ENCODE measurements at places on chromosomes 6 and 20.

GRCh38 chr6:168906391-168906790 is 347.3 kb downstream of the THBS2 start:
- DNase-seq = no peak

DNA sequence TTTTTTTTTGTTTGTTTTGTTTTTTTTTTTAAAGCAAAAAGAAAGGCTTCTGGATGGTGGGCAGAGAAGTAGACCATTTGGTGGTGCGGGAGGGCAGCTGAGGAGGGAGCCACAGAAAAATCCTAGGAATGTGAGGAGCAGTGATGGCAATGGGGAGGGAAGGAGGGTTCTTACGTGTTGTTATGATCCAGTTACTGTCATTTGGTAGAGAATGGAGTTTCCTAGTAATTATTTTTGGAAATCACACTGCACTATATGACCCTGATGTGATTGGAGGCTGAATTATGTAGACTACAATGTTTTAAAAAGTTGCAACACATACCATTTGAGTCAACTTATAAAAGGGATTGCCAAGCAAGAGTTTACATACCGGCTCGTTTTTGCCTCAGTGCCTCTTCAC is 22.1 kb downstream of the ADGRF5 start:
- DNase-seq = no peak

DNA sequence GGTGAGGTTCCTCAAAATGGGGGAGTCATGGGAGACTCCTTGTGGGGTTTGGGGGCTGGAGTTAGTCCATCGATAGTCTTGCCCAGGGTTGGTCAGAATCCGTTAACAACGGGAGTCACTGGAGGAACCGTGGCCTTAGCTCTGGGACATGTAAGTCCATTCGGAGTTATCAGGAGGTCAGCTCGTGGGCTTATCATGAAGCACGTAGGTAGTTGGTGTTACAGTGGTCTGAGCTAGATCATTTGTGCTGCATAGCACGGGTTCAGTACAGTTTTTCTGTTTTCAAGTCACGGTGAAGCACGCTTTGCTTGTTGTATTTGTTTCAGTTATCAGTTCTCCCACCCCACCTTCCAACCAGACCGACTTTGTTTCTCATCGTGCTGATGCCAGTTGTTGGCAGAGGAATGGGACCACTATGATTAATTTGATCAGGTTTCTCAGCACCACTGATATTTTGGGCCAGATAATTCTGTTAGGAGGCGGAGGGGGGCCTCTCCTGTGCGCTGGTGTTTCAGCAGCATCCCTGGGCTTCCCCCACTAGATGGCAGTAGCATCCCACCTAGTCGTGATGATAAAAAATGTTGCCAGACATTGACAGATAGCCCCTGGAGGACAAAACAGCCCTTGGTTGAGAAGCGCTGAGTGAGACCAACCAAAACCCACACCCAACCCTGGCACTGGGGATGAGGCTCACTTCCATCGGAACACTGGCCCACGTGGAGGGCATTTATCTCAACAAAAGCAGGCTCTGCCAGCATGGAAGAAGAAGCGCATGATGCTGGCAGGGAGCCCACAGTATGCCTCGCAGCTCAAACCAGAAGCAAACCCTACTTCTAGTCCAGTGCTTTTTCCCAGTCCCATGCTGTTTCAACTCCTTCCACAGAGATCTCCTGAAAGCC is 2.2 kb upstream of the APMAP start:
- peak; percentile 58 for DNase-seq

GRCh38 chr20:36468149-36469000 is 72.9 kb upstream of the MYL9 start:
- no peak for DNase-seq

GRCh38 chr6:1124885-1125284 is 187.0 kb upstream of the FOXQ1 start:
- no peak for DNase-seq

DNA sequence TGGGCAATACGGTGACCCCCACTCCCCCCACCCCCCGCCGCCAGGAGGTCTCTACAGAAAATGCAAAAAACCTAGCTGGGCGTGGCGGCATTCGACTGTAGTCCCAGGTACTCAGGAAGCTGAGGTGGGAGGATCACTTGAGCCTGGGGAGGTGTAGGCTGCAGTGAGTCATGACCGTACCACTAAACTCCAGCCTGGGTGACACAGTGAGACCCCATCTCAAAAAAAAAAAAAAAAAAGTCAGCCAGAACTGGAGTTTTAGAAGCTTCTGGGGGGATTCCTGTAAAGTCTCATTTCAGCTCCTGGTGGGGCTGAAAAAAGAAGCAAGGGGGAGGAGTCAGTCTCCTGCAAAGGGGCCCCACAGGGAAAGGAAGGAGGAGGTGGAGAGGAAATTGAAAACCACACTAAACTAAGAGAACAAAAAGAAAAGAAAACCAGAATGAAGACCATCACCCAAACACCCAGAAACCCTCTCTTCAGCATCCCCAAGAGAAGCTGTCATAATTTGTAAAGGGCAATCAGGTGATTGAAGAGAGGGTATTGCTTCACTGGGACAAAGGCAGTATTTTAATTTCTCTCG is 50.4 kb downstream of the NOL4L start:
- no peak for DNase-seq

DNA sequence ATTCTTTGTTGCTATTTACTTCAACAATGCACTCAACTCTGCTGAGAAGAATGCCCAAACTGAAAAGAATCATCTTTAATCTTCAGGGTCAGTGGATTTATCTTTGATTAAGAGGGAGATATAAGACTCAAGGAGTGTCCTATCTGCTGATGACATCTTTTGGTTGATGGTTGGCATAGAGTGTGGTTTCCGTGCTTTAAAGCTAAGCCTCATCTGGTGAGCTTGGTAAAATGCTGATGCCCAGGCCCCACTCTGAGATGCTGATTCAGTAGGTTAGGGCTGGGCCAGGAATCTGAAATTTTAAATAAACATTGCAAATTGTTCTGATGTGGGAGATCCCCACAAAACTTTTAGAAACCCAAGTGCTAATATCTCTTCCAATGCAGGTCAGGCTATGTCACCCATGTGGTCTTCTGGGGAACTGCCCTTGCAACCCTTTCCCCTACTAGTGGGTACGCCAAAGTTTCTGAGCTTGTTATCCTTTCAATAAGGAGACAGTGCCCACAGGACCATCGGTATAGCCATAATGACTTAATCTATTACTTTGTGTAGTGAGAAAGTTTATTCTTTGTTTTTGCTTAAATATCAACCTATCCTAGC is 68.5 kb upstream of the ARMH2 start:
- DNase-seq = no peak

- DNase-seq = no peak
These were observed 13.4 kb upstream of the CTNNBL1 start for GRCh38 chr20:37680420-37680819.

DNA sequence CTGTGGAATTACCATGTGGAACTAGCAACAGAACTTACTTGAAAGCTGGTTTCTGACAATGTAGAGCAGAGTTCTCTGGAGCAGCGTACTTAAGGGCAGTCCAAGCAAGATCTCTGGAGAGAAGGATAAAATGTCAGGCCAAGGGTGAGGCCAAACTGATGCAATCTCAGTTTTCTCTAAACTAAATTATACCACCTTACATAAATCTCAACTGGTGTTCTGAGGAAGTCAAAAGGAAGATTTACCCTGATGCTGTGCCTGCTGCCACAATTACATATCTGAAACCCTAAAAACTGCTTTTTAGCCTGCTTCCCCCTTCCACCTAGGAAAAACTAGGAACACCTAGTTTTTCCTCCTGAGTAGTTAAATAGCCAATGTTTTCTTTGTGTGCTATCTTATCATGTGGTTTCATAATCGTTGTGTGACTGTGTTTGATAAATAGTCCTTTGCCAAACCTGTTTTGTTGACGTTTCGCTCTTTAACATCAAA is 28.1 kb downstream of the NCOA7 start:
- no peak for DNase-seq

DNA sequence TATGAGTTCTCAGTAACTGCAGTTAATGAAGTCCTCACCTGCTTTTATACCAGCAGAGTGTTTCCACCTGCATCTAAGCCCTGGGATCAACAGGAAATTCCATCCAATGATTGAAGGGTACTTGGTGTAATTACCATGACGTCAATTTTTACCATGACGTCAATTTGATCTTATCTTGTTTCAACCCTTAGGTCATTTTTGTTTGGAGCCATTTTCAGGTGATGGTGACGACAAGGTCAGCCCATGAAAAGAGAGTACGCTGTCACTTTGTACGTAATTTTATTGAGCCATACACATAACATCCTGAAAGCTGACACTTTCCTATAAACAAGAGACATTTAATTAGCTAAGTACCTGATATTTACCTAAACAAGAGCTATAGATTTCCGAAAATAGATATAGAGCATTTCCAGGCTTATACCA is at the start of gene CGA:
Gene CGA, minus strand, starts transcription at position 20 of the 423 bp plus-strand sequence. CDS start 6,906 bp downstream, outside the sequence.
- no peak for DNase-seq

- DNase-seq = no peak
These were observed 1.4 kb downstream of the CST8 start for GRCh38 chr20:23492292-23492691.

DNA sequence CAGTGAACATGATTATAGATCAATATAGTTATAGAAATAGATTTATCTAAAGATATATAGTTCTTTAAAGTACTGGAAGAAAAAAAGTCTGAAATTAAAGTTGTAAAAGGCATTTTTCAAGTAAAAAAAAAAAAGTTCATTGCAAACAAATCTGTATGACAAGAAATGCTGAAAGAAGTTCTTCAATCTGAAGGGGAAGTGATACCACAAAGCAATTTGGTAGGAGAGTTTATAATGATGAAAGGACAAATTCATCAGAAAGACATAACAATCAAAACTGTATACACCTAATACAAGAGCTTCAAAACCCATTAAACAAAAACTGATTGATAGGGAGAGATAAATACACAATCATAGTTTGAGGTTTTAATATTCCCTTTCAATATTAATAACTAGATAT is 14.1 kb downstream of the HUS1B start:
- no peak for DNase-seq

DNA sequence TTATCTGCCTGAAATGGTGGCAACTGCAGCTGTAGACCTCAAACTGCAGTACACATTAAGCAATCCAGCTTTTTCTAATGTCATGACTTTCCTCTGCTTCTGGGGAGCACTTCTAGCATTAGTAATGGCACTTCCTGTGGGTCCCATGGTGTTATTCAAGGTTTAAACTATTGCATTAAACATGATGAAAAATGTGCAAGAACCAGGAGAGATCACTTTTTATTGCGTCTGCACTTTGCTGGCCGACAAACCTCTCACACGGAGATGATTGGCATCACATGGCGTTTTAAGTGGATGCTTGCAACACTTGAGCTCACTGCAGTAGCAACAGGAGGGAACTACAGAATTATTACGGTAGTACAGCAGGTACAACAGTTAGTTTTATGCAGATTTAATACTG is 148.4 kb downstream of the HIVEP2 start:
- no peak for DNase-seq

All from iPS DF 6.9 (cell line).